Activated CD4-positive, CD25-positive, alpha-beta regulatory T cell (primary cell): ENCODE measurements at places on chromosomes 7 and 10.

DNA sequence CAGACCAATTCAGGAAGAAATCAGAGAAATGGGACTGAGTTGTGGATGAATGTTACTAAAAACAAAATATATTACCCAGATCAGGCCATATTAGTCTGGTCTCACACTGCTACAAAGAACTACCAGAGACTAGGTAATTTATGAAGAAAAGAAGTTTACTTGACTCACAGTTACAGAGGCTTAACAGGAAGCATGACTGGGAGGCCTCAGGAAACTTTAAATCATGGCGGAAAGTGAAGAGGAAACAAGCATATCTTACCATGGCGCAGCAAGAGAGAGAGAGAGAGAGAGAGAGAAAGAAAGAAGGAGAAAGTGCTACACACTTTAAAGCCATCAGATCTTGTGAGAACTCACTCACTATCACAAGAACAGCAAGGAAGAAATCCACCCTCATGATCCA, 636.8 kb upstream of the GRM3 start:
- DNase-seq, result no peak

DNA sequence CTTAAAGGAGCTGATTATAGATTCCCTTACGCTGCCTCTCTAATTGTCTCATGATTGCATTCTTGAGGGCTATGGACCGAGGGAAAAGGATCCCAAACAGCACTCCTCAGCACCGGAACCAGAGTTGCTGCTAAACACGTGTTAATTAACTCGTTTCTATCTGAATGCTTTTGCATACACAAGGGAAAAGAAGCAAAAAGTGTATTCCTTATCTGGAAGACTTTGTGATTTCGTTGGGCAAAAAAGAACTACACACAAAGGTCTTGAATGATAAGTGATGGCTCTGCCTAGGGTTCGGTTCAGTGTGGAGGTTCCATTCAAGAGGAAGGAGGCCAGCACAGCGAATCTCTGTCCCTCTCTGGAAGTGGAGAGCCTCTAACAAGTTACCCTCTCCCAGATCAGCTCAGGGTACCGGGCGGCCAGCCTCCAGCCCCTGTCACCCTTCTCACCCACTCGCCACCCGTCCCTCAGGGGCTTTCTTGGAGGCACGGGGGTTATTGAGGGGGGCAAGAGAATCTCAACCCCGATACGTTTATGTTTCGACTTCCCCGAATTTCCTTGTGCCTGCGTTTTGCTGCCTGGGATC, 515 bp upstream of the SLC4A2 start:
- DNase-seq, result no peak

DNA sequence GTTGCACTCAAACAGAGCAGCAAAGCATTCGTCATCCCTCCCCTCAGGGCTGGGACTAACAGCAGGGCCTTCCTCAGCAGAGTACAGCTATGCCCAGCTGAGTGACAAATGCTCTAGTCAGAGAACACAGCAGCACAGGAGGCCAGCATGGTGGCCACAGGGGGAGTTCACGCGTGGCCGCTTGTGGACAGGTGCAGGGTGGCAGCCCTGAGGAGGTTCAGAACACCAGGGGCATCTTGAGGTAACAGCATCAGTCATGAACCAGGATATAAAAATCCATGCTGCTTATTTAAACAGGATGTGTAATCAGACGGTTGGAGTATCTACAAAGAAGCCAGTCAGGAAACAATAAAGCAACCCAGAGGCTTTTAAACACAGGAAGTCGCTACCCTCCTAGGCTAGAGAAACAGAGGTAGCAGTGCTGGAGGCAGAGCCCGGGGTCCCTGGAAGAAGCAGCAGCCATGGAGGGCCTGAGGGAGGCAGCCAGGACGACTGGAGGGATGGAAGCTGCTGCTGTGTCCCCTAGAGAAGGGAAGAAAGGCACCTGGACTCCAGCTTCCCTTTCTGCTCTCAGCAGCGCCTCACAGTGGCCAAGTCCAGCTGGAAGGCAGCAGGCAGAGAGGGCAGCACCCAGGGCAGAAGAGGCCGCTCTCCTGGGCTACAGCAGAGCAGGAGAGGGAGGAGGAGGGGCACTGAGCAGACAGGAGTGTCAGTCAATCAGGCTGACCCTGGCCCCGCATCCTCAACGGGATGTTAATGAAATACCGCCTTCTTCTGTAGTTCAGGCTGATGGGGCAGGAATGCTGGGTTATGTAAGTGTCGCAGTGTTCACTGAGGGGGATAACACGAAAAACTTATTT, 70.8 kb upstream of the UCN3 start:
- no peak for DNase-seq

DNA sequence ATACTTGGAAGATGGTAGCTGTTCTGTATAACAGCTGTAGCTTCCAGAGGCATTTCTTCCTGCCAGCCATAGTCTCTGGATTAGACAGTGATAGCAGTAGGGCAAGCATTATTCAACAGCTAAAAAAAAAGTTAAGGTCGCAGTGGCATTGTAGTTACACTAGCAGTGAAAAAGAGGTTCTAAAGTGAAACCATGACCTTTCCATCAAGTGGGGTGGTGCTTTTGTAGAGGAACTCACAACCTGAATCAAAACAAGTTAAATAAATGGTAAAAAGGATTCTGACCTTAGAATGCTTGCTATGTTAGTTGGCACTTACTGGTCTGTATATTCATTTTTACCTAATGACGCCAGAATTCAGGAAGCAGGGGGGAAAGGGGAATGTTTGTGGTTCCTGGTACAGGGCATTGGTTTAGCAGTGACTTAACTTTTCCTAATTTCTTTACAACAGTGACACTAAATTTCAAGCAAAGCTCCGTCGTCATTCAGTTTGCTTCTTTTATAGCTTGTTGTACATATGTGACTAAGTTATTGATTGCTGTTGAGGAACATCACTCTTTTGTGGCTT, 55.0 kb downstream of the GBF1 start:
- no peak for DNase-seq

DNA sequence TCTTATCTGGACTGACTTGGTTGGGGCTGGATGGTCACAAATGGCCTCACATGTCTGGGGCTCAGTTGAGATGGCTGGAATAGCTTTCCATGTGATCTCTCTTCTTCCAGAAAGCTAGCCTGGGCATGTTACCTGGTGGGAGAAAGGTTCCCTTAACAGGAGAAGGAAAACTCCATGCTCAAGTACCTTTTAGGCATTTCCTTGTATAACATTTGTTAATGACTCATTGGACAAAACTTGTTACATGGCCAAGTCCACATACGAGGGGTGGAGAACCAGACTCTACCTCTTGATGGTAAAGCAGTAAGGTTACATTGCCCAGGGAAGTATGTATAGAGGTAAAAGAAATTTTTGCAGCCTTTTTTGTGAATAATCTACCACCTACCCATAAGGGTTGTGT, 826.4 kb downstream of the LRMDA start:
- no peak for DNase-seq

- DNase-seq, result no peak
Observed at GRCh38 chr7:25444991-25445390, 216.7 kb upstream of the NPVF start.

- no peak for DNase-seq
Observed at GRCh38 chr10:33095867-33096815, 138.1 kb upstream of the ITGB1 start.

- no peak for DNase-seq
Observed at GRCh38 chr7:16014031-16014430, 327.5 kb upstream of the MEOX2 start.

- no peak for DNase-seq
Observed at GRCh38 chr7:100946766-100947365, 2.5 kb upstream of the MUC3A start.

- no peak for DNase-seq
Observed at GRCh38 chr7:20193873-20194272, 23.3 kb downstream of the MACC1 start.

DNA sequence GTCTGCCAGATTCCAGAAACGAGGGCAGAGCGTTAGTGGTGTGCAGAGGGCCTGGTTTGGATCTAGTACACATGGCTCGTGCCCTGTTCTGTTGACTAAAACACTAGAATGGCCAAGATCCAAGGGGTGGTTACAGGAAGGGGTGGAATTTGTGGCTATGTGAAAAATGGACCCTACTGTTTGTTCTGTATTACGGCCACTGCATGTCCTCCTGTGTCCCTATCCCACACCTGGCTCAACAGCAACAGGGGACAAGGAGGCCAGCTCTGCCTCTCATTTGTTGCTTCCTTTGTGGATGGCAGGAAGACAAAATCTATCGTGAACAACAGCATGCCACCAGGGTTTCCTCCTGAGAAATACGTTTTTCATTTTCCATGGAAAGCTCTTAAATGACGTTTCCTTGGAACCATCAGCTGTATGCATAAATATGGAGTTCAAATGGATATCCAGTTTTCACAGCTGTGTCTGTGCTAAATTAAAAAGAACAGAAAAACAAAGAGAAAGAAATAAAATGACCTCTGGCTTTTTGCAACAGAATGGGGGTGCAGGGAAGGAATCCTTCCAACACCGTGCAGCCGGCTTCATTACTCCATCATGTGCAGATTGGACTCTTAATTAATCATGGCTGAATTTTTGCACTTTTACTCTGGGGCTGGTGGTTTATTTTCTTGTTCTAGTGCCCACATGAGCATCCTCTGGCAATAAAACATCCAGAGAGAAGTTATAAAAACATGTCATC, 318.9 kb downstream of the CXCL12 start:
- no peak for DNase-seq

DNA sequence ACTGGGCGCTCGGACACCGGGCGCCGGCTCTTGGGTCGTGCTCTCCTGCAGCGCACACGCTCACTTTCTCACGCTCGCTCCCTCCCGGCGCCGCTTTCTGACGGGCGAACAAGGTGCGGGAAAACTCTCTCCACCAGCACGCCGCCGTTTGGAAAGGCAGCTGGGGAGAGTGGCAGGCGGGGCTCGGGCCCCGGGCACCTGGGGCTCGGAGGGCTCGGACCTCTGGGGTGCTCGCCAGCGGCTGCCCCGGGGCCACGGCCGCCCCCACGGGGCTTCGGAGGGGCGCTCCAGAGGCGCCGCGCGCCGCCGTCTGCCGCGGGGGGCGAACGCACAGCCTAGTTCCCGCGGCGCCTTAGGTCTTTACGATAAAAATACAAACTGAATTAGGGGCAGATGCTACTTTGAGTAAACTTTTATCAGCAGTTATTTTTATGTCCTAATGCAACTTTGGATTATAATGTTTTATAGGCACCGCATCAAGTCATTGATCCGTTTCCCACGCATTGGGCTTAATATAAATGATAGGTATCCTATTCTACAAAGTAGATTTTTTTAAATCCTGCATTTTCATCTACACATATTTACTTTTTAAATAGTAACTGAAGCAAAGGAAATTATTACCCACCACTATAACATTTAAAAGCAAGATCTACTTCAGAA, 535 bp upstream of the EPC1 start:
- no peak for DNase-seq

DNA sequence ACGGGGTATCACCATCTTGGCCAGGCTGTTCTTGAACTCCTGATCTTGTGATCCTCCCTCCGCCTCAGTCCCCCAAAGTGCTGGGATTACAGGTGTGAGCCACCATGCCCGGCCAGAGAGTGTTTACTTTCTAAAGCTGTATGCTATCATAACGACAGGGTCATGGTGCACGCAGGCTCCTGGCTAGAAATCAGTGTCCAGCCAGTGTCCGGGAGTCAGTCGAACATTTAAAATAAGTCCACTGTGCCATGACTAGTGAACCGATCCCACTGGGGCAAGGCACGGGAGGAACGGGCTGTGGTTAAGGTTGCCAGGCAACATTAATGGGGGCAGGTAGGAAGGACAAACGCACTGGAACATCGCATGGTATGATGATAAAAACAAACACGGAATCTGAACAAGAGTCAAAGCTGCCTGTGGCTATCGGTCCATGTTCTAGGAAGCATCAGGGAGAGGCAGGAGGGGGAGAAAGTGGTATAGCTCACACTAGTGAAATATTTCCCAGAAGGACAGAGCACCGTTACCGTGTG, 89.0 kb upstream of the SEPHS1 start:
- DNase-seq, result no peak

DNA sequence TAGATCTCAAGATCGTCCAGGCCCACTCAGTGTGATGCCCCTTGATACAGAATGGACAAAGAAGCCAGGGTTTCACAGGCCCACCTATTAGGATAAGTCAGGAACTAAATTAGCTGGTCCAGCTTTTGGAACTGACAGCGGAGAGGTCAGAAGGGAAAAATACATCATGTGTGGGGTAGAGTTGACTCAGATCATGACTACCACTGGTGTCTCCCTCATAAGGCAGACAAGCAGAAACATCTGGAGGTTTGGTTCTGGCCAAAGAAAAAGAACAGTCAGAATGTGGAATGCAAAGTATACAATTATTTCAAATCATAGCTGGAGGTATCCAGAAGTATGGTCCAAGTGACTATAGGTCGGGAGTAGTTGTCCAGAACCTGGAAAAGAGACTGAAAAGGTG, 621.1 kb upstream of the CELF2 start:
- no peak for DNase-seq

DNA sequence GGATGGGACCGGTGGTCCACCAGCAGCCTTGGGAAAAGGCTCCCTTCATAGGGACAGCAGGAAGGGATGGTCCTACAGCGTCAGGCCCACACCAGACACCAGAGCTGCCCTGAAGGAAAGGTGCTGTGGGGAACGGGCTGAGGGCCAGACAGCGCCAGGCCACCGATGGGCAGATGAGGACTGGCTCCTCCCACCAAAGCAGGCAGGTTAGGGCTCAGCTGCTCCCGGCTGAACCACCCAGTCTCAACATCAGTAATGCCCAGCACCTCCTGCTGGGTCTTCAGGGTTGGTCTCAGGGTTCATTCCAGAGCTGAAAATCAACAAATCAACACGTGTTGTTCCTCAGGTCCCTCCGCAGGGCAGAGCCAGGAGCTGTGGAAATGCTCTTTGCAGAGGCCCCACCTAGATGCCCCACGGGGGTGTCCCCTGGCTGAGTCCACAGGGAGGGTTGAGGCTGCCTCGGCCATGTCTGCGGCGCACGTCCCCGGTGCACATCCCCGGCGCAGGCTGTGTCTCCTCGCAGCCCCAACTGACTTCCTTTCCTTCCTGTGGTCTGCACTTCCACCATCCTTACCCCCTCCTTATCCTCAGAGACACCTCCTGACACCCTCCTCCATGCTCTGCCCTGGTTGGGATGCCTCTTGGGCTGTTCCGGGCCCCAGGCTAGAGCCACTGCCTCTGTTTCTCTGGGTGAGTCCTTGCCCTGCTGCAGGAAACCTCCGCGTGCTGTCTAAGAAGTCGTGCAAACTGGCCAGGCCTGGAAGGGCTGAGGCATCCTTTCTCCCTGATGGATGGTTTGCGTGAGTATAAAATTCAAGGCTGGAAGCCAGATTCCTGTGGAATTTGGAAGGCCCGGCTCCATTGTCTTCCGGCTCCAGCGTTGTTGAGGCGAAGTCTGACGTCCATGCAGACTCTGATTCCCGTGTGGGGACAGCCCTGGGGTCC, 32.8 kb upstream of the CFAP46 start:
- no peak for DNase-seq

DNA sequence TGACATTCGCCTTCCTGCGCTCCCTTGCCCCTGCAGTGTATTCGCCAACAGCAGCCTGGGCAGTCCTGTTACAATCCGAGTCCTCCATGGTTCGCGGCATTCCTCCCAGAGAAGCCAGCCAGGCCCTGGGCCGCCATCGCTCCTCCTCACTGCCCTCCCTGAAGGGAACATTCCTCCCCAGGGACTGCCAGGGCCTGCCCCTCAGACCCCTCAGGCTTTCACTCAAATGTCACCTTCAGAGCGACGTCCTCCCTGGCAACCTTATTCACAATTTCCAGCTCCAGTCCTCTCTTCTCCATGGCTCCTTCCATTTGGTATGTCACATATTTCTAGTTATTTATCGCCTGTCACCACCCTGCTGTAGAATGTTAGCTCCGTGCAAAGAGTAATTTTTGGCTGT, 17.4 kb downstream of the ADAMTS14 start:
- DNase-seq, result no peak

GRCh38 chr7:8161364-8161828, 100.6 kb downstream of the ICA1 start:
- no peak for DNase-seq
